ENCODE measurements at places on chromosomes 2 and 18.

DNA sequence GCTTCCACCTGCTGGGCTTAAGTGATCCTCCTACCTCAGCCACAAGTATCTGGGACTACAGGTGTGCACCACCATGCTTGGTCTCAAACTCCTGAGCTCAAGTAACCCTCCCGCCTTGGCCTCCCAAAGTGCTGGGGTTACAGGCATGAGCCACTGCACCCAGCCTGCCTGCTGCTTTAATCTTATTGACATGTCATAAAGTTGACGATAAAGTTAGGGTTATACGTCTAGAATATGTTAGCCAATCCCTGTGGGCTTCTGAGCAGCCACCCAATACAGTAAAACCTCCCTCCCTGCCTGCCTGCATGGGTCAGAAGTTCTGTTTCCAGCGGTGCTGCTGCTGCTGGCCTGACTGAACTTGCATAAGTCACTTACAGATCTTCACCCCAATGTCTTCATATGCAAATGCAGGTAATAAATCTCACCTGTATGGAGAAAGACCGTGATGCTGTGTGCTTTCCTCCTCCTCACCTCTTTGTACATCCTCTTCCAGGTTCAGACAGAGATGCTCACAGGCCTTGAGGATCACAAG lies 30.1 kb downstream of the TGIF1 start:
- no peaks in the 10 kb centered on the region for H3K36me3 ChIP-seq
- no peaks in the 10 kb centered on the region for H3K27me3 ChIP-seq
- no peak for DNase-seq
- no peak overlapping the region for H3K4me3 ChIP-seq
- no peaks in the 10 kb centered on the region for H3K4me1 ChIP-seq

DNA sequence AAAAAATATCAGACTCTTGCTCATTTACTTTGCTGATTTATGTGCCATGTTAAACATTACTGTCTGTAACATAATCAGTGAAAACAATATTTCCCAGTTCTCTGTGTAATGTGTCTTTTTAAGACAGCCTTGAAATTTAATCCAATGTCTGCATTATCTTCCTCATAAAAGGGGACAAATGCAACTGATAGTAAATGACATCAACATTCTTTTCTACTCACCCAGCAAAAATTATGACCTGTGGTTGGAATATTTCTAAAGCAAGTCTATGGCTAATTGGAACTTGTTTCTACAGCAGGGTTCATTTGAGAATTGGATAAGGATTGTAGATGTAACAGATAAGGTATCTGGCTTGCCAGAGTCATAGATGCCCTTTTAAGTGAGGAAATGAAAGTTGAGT lies 34.8 kb downstream of the C1D start:
- no peak overlapping the region for H3K4me3 ChIP-seq
- peaks cover 3% of the 10 kb centered on the region for H3K27me3 ChIP-seq
- H3K36me3 ChIP-seq = no peaks in the 10 kb centered on the region
- no peaks in the 10 kb centered on the region for H3K4me1 ChIP-seq

GRCh38 chr2:225608136-225608535 lies 208.6 kb downstream of the NYAP2 start:
- no peaks in the 10 kb centered on the region for H3K27me3 ChIP-seq
- H3K4me1 ChIP-seq = no peaks in the 10 kb centered on the region
- no peak overlapping the region for H3K27ac ChIP-seq
- H3K36me3 ChIP-seq = no peaks in the 10 kb centered on the region
- DNase-seq = no peak

GRCh38 chr2:229118927-229119326 lies 152.2 kb downstream of the PID1 start:
- no peak for DNase-seq
- no peak overlapping the region for H3K4me3 ChIP-seq
- no peaks in the 10 kb centered on the region for H3K36me3 ChIP-seq
- H3K4me1 ChIP-seq = no peaks in the 10 kb centered on the region

DNA sequence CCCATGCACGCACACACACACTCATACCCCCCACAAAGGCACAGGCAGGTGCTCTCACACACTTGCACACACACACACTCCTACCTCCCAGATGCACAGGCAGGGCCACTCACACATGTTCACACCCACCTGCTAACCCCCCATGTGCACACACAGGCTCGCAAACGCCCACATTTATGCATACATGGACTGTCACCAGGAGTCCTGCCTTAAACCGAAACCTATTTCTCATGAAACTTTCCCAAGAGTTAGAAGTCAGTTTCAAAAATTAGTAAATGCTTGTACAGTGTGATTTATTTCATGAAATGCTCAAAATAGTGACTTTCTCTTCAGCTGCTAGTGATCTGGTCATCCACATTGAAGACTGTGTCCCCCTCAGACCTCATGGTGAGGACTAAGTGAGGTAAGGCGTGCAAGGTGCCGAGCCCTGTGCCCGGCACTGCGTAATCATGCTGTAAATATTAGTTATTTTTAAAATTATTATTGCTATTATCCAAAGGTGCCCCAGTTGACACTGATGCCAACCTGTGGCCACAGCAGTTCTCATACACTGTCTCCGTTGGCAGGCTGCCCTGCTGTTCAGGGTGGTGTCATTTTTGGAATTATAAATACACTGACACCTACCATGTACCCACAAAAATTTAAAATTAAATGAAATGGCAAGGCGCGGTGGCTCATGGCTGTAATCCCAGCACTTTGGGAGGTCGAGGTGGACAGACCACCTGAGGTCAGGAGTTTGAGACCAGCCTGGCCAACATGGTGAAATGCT lies 12.4 kb downstream of the CNNM4 start:
- peak overlapping the region; percentile 40 for H3K4me3 ChIP-seq
- peak overlapping the region; percentile 43 for H3K27ac ChIP-seq
- peaks cover 14% of the 10 kb centered on the region for H3K4me1 ChIP-seq
- no peak for DNase-seq
- no peaks in the 10 kb centered on the region for H3K27me3 ChIP-seq

DNA sequence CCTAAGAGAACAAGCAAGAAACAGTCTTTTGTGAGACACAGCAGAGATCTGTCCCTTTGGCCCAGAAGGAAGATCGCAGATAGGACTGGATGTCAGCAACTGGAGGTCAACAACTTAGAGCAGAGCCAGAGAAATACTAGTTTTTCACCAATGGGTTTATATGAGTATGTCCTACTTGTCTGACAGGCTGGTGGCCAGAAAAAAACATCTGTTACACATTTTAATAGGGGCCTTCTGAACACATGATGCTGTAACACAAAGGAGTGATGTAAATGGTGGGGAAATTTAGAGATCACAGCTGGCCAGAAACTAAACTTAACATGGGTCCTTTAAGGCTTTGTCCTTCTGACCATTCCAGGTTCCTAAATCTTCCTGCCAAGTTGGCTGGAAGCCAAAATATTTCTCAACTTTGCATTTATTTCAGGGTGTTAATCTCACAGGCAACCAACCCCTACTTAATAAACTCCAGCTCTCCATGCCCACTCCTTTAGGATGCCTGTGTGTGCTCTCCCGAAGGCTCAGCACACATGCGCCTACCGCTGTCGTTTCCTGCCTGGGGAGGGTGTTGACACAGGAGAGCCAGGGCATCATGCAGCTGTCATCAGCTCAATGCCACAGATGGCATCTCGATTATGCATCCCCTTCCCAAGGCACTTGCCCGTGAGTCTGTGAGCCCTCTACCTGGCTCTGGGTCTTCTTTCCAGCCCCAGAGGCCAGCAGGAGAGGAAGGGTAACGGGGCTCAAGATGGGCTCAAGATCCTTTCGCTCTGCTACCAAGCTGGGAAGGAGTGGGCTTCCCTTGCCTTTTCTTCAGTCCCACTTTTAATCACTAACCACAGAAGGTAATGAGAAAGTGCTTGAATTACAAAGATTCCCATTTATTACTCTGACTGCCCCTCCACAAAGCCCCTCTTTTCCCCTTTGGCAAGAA lies 252.5 kb downstream of the ETAA1 start:
- no peaks in the 10 kb centered on the region for H3K27me3 ChIP-seq
- DNase-seq = no peak
- H3K4me1 ChIP-seq = peaks cover 6% of the 10 kb centered on the region

Data from spleen (tissue), 13 donors.